ENCODE measurements at places on chromosomes 11 and 22. TPM values are rescaled to one million over a fixed set of nuclear protein-coding genes. Genes with fewer than 3 reads are reported as not detected.

CTNND1 gene
- total RNA-seq: 227 TPM

ZNF215 gene
- total RNA-seq: 0.33 TPM

SCGB1D2 gene
- total RNA-seq: not detected

HBG1 gene
- total RNA-seq: not detected

ART1 gene
- total RNA-seq: not detected

DBX1 gene
- not detected for total RNA-seq

SYCE3 gene
- total RNA-seq: not detected

PIWIL4 gene
- 2.5 TPM for total RNA-seq

POTEH gene
- total RNA-seq: not detected

Data from dermis lymphatic vessel endothelial cell (primary cell).